Stimulated activated CD4-positive, alpha-beta T cell treated with anti-CD3 and anti-CD28 coated beads, TNF-alpha, amount 100 ng/mL, for 48 hours (primary cell): ENCODE measurements at places on chromosomes 6 and 20.
A peak's percentile ranks its signal among the peaks of the same experiment; 100 is the strongest.

GRCh38 chr6:125886914-125887313 lies 69.7 kb upstream of the HINT3 start:
- no peak for DNase-seq

DNA sequence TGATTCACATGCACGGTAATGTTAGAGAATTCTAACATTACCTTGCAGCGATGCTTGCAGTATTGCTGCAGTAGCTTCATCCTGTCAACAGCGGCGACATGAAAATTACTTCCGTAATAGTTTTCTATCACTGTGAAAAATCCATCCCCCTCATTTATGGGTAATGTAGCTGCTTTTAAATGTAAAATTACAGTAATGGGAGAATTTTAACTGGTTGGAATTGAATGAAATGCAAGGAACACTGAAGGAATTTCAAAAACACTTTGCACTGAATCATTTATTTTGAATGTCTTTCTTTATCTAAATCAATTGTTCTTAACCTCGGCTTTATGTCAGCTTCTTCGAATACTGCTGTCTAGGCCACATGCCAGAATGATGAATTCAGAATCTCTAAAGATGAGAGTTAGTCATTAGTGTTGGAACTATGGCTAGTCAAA lies 102.4 kb upstream of the HIVEP1 start:
- DNase-seq: no peak

GRCh38 chr6:108710030-108710429 lies 138.2 kb upstream of the ARMC2 start:
- no peak for DNase-seq

GRCh38 chr6:141097471-141097870 lies 1035.3 kb upstream of the GJE1 start:
- DNase-seq: no peak

- DNase-seq: no peak
Observed at GRCh38 chr6:113185299-113185698, 671.8 kb upstream of the MARCKS start.

DNA sequence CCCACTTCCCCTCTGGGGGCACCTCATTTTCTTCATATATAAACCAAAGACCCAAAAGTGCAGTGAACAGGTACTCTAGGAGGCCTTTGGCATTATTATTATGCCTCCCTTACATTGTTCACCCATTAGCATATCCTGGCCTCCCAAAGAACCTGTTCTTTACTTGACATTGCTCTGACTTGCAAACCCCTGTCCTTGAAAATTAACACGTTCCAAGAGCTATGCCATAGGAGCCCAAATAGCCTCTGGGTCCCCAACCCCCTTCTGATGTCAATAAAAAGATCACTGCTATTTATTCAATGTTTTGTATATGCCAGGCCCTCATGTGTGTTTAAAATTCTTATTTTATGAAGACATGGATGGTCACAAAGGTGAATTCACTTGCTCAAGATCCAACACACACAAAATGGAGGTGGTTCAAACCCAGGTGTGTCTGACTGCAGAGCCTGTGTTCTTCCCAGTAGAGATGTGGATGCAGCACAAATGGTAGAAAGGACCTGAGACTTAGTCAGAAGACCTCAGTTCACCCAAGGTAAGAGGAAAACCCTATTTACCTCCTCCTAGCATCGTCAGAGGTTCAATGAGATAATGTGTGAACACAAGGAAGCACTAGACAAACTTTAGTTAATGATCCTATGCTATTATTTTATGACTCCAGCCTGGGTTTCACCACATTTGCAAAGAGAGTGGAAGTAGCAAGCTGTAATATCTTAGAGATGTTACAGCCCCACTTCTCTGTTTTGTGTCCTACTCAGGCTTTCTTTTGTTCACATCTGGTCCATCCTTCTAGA lies 36.6 kb downstream of the BCL2L1 start:
- no peak for DNase-seq

GRCh38 chr20:41152108-41152757 lies 14.9 kb downstream of the PLCG1 start:
- no peak for DNase-seq

- DNase-seq: no peak
Observed at GRCh38 chr6:35706468-35706867, 17.8 kb upstream of the FKBP5 start.

DNA sequence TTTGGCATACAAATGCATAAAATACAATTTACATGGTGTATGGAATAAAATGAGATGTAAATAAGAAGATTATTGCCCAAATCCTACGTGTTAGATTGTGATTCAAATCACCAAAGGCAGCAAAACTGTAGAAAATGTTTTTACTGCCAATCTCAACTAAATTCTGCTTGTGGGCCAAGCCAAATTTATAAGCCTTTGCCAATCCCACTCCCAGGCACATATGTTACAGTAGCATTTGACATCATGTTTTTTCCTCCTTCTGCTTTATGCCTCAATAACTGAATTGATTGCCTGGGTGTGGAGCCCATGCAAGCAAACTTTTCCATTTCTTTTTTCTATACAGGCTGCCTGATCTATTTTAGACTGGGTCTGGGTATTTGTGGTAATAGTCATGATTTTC lies 36.3 kb upstream of the LRRC1 start:
- no peak for DNase-seq

DNA sequence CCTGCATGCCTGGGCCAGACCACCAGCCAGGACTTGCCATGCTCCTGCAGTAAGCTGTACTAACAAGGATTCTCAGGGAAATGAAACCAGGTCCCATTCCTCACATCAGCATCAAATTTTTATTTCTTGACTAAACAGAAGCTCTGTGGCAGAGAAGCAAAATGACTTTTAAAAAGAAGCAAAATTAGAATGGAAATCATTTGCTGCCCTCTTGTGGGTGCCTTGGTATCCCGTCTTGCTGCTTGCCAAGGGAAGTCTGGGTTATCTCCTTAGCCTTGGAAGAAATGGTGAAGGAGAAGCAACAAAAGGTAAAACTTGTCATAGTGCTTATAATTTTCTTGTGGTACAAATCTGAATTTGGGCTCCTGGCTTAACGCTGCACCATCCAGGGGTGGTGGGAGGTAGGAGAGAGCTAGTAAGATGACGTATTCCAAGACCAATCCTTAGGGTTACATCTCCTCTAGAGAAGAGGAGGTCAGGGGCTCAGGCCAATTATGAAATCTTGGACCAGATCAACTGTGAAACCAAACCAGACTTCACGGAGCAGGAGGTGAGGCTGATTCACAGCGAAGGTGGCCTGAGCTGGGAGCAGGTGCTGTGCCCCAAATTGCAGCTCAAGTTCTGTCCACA lies 107.5 kb downstream of the FAXC start:
- no peak for DNase-seq

GRCh38 chr20:62480318-62480717 lies 4.5 kb upstream of the GATA5 start:
- no peak for DNase-seq

DNA sequence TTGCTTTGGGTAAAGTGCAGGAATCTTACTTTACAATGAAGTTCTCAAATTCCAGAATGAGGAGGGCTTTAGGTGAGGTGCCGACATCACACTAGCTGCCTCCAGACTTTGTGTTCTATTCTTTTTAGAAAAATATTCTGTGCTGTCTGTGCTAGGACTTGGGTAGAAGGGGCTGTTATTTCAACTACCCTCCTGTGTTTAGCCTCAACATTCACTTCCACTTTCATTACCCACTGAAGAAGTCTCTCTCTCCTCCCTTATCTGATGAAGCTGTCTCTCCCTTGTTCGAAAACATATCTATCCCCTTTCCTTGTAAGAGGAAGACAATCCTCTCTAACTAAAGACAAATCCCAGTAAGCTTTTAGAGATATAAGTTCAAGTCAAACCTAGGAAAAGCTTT lies 25.0 kb upstream of the BRPF3 start:
- DNase-seq: no peak

DNA sequence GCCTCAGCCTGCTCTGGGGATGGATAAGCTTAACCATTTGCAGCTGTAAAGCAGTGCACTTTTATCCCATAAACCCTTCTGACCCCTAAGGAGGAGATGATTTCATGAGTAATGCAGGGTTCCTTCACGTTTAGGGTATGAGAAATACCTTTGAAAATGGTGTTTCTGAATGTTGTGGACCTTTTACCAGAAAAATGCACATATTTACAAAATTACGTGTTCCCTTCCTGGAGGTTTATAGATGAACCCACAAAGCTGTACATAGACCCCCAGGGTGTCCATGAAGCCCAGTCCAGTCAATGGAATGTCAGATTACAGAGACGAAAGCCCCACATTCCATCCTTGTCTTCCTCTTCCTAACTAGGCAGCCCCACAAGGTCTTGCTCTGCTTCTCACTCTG lies 78.6 kb upstream of the INSM1 start:
- no peak for DNase-seq

GRCh38 chr6:105500693-105501092 lies 97.8 kb upstream of the PREP start:
- no peak for DNase-seq

- DNase-seq: peak; percentile 26
Observed at GRCh38 chr6:39137245-39137644, 22.3 kb upstream of the SAYSD1 start.

GRCh38 chr6:2669067-2669700 lies 81.5 kb downstream of the MYLK4 start:
- no peak for DNase-seq

DNA sequence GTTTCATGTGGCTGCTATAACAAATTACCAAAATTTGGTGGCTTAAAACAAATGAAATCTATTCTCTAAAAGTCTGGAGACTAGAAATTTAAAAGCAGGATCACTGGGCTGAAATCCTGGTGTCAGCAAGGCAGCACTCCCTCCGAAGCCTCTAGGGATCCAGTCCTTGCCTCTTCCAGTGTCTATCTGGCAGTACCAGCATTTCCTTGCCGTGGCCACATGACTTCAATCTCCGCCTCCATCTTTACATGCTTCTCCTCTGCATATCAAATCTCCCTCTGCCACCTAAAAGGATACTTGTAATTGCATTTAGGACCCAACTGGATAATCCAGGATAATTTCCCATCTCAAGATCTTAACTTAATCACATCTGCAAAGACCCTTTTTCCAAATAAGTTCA lies 30.2 kb downstream of the ARHGAP18 start:
- DNase-seq: no peak

DNA sequence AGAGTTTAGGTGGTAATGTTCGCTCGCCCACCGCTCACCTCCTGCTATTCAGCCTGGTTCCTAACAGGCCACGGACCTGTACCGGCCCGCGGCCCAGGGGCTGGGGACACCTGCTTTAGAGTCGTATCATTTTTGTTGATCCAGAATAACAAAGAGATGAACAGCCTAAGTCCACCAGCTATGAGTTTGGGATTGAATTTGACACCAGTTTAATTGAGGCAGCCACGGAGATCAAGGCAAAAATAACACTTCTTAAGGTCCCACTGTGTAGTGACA lies 108.5 kb downstream of the TSHZ2 start:
- no peak for DNase-seq

DNA sequence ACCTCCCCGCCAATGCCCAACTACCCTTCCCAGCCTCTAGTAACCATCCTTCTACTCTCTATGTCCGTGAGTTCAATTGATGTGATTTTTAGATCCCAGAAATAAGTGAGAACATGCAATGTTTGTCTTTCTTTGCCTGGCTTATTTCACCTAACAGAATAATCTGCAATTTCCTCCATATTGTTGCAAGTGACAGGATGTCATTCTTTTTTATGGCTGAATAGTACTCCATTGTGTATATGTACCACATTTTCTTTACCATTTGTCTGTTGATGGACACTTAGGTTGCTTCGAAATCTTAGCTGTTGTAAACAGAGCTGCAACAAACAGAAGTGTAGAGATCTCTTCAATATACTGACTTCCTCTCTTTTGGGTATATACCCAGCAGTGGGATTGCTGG lies 65.0 kb downstream of the RNF217 start:
- DNase-seq: no peak

DNA sequence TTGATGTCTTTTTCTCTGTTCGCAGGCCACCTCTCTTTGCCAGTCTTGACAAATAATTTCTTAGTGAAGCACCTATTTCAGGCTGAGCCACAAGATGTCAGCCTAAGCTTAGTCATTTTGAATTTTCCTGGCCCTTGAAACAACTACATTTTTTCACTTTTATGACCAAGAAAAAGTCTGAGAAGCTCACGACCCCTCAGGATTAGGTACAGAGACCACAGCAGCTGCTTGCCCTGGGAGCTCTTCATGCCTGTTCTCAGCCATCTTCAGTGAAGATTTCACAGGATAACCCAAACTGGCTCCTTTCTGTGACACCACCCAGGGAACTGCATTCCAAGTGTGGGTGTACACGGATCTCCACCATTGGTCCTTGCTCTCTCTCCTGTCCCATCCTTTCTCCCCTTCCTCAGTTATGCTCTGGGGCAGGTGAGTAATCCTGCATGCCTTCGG lies 38.4 kb upstream of the SPTLC3 start:
- no peak for DNase-seq

GRCh38 chr6:165807249-165807960 lies 144.4 kb upstream of the PDE10A start:
- no peak for DNase-seq

- no peak for DNase-seq
Observed at GRCh38 chr6:170202416-170203135, 88.3 kb downstream of the DLL1 start.

GRCh38 chr20:48070991-48071652 lies 285.8 kb upstream of the SULF2 start:
- DNase-seq: no peak

DNA sequence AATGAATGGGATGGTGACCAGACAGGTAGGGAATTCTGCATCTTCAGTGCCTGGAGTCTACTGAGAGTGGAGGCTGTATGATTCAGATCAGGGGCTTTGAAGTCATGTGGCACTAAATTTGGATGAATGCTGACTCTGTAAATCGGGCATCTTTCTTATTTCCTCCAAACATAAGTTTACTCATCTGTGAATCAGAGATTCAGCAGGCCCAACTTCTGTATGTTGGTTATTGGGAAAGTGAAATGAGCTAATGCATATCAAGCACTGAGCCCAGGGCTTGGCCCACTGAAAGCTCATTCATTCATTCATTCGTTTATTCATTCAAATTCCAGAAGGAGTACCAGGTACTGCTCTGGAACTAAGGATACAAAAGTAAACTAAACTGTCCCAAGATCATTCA lies 192.3 kb upstream of the RIN2 start:
- no peak for DNase-seq

GRCh38 chr6:108359901-108360882 lies 65.3 kb downstream of the AFG1L start:
- DNase-seq: no peak

- DNase-seq: no peak
Observed at GRCh38 chr6:131954775-131955107, 3.6 kb upstream of the CCN2 start.

- DNase-seq: no peak
Observed at GRCh38 chr6:140567466-140567865, 1193.0 kb upstream of the CITED2 start.
